ENCODE measurements at places on chromosomes 4 and X. TPM values are rescaled to one million over a fixed set of nuclear protein-coding genes. Genes with fewer than 3 reads are reported as not detected.

Gene TEX13A
- total RNA-seq: not detected

Gene PLCXD1
- 0.89 TPM for total RNA-seq

Gene CLGN
- 0.39 TPM for total RNA-seq

Gene TMEM144
- 1.9 TPM for total RNA-seq

Gene SGMS2
- total RNA-seq: 9.8 TPM

Gene KDR
- total RNA-seq: 11.9 TPM

Gene GPR82
- total RNA-seq: not detected

Gene ARHGAP36
- 0.40 TPM for total RNA-seq

Gene CPEB2
- total RNA-seq: 9.5 TPM

Gene LIN54
- 11.0 TPM for total RNA-seq

GRCh38 chrX:139844163-139844562 lies 88.7 kb downstream of the ATP11C start:
- no peak for DNase-seq

DNA sequence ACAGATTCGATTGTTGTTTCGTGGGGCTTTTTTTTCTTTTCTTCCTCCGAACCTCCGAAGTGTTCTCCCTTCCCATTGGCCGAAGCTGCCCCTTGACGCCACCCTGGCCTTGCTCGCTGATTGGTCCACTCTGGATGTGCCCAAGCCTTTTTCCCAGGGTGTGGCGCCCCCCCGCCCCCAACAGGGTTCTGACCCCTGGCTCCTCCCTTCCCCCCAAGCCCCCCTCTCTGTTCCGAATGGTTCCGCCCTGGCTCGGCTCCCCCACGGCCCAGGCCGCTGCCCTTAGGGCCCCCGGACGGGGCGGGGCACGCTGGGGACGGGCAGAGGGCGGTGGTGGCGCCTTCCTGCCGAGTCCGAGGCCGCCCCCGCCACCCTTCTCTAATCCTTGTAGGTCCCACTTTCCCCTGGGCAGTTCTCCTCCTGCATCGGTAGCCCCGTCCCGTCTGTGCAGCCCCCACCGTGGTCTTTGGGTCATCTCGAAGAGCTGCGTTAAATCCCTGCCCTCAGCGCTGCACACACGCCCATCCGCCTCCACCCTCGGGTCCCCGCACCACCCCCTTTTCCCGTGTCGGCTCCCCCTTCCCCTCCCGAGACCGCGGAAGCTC lies 25.5 kb downstream of the UTP14A start:
- peak; percentile 92 for DNase-seq

DNA sequence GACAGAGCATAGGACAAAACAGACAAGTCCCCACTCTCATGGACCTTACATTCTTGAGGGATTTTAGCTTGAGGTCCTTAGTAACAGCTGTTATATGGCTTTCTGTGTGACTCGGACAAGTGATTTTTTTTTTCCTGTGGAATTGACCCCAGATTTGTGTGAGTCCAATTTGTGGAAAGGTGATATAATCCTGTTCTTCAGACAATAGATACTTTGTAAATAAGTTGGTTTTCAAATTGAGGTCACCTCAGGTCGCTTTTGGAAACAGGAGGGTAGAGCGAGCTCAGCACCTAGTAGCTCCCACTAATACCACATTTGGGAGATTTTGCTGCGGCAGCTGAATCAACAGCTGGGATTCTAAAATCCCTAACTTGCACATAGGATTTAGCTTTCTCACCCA lies 1008.8 kb downstream of the ADGRL3 start:
- DNase-seq: no peak

GRCh38 chrX:11273544-11273943 lies 19.7 kb upstream of the AMELX start:
- no peak for DNase-seq

DNA sequence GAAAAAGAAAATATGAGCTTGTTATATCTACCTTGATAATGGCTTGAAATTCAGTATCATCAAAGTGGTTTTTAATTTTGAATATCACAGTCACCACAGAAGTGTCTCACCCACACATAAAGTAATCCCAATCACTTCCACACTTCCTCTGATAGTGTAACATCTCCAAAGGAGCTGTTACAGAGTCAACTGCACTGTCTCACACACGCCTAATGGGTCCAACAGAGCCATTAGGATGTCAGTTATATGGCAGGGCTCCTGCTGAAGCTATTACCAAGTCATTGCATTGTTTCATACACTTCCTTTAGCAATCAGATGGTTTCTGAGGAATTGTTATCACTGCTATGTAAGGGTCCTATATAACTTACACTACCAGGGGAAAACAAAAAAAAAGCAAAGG lies 432.1 kb upstream of the TEX13C start:
- DNase-seq: no peak

DNA sequence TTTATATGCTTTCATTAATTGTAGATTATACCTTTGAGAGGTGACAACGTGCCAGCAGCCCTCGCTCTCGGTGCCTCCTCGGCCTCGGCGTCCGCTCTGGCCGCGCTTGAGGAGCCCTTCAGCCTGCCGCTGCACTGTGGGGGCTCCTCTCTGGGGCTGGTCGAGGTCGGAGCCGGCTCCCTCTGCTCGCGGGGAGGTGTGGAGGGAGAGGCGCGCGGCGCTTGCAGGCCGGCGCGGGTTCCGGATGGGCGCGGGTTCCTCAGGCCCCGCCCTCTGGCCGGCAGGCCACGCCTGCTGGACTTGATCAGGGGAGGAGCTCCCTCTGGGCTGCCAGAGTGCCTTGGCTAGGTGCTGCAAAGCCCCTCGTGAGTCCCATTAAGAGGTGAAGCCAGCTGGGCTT lies 321.1 kb upstream of the PCDH18 start:
- DNase-seq: no peak

- no peak for DNase-seq
These were observed 203.1 kb upstream of the NDST3 start for GRCh38 chr4:117831060-117831683.

DNA sequence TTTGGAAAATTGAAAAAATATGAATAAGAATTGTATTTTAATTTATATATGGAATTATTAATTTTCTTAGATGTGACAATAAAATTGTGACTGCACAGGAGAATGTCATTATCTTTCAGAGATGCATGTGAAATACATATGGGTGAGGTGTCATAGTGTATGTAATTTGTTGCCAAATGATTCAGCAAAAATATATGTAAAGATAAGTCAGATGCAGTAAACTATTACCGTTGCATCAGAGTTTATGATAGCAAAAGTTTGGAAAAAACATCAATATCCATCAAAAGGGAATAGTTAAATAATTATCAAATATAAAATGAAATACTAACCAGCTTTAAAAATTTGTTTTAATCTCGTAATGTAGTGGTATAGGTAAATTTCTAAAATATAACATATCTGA lies 10.4 kb upstream of the SLC7A11 start:
- no peak for DNase-seq

GRCh38 chr4:19721587-19721986 lies 530.1 kb upstream of the SLIT2 start:
- DNase-seq: no peak

DNA sequence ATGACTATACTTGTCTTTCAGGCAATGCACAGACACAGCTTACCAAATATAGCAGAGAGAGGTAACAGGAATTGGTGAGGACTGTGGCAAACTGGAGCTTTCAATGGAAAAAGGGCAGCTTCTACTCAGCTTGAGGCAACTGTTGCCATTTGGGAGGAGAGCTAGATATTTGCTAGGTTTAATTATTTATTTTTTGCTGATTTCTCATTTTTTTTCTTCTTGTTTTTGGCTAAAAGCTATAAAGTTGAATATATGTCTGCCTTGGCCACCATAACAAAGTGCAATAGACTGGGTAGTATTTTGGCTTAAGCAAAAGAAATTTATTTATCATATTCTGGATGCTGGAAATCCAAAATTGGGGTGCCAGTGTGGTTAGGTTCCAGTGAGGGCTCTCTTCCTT lies 93.9 kb downstream of the LDB2 start:
- DNase-seq: no peak

DNA sequence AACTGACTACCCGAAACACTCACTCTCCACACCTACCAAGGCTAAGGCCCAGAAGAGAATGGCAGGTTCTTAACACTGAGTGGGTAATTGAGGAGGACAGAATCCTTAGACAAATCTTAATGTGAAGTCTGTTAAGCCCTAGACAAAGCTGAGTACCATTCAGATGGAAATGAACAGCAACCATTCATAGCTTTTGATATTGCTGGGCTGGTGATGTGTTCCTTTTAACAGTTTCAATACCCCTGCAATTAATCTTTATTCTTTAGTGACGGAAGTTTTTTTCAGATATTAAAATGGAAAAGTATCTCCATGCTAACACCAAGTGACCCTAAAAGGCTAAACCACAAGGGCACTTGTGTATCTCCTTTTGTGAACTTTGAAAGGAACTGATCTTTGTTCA lies 334.9 kb downstream of the OPHN1 start:
- no peak for DNase-seq

GRCh38 chrX:63656871-63657580 lies 128.0 kb downstream of the ARHGEF9 start:
- no peak for DNase-seq

GRCh38 chr4:111718763-111719559 lies 426.3 kb upstream of the FAM241A start:
- no peak for DNase-seq

GRCh38 chrX:143873343-143873742 lies 10.5 kb upstream of the UBE2NL start:
- no peak for DNase-seq

- no peak for DNase-seq
These were observed 278.4 kb downstream of the IL15 start for GRCh38 chr4:141914746-141915145.

GRCh38 chr4:13750594-13750993 lies 123.1 kb upstream of the BOD1L1 start:
- no peak for DNase-seq

DNA sequence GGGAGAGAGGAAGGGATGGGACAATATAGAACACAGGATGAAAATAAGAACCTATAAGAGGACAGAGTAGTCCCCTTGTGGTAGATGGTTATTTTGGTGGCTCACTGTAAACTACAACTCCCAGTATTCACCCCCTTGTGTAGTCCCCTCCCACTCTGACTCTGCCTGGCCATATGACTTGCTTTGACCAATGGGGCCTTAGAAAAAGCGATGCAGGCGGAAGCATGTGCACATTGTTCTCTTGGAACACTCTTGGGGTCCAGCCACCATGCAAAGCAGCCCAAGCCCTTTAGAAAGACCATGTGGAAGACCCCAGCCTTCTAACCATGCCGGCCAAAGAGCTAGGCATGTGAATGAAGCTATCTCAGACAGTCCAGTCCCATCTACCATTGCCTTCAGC lies 415.0 kb downstream of the BCOR start:
- no peak for DNase-seq

GRCh38 chrX:104172121-104172520 lies 5.9 kb downstream of the FAM199X start:
- no peak for DNase-seq

- no peak for DNase-seq
These were observed 31.2 kb downstream of the PJA1 start for GRCh38 chrX:69133921-69134542.

GRCh38 chr4:128384091-128384520 lies 96.5 kb upstream of the PGRMC2 start:
- DNase-seq: no peak
